ENCODE measurements at places on chromosomes 5 and 9.

GRCh38 chr5:81626524-81626923 lies 124.4 kb downstream of the SSBP2 start:
- DNase-seq, result no peak

DNA sequence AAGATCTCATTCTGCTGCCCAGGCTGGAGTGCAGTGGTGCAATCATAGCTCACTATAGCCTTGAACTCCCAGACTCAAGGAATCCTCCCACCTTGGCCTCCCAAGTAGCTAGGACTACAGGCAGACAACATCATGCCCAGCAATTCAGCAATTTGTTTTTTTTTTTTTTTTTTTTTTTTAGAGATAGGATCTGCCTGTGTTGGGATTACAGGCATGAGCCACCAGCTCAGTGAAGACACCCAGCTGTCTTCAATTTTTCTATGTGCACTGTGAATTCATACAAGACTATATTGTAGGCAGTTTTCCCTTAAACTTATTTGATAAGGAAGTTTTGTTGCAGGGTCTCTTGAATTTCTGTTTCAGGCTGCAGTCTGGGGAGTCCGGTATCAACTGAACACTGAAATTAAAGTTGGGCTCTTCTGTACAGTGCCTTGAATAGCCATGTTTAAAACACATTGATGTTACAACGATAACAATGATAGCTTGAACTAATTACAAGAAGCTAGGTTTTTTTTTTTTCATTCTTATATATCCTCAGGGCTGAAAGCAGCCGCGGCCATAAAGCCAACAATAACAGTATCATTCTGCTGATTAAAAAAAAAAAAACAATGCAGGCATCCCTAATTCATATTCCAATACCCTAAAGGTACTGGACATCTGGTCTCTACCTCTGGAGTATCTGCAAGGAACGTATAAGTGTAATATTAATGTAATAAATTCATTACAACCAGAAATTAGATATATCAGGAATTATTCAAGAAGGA lies 63.5 kb downstream of the MPDZ start:
- DNase-seq, result no peak

DNA sequence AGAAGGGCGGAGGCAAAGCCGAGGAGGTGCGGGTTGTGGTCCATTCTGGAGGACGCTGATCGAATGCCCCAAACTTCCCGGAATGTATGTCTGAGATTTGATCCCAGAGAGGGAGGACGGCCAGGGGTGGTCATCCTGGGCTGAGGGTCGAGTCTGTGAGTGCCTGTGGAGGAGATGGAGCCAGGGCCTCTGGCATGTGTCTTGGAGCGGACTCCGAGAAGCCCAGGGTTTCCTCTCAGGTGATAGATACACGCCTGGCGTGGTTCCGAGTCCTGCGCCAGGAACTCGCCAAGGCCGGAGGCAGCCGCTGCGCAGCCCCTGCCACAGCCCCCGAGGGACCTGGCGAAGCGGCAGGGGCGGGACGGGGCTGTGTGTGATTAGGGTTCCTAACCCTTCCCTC lies 363 bp downstream of the ZNF454 start:
- DNase-seq, result no peak

GRCh38 chr5:74341221-74341620 lies 299.3 kb downstream of the ENC1 start:
- no peak for DNase-seq

DNA sequence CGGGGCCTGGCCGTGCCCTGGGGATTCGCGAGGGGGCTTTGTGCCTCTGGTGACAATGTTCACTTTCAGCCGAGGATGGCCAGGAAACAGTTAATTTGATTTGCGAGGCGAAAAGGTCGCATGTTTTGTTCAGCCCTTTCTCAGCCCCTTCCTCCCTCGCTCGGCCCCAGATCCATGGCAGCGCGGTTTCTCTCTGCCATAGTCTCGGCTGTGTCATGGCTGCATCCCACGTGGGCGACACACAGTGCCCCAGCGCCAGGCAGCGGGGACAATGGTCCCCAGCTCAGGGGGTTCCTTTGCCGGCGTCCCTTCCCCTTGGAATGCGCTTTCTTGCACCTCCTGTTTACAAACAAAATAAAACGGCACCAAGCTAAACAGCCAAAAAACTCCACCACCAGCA lies 370.3 kb upstream of the IRX2 start:
- no peak for DNase-seq

GRCh38 chr5:176187276-176188062 lies 50.8 kb upstream of the SIMC1 start:
- DNase-seq, result no peak

- no peak for DNase-seq
These were observed 7.3 kb downstream of the CSF1R start for GRCh38 chr5:150078802-150079689.

GRCh38 chr5:132267931-132268768 lies 10.7 kb downstream of the PDLIM4 start:
- no peak for DNase-seq

DNA sequence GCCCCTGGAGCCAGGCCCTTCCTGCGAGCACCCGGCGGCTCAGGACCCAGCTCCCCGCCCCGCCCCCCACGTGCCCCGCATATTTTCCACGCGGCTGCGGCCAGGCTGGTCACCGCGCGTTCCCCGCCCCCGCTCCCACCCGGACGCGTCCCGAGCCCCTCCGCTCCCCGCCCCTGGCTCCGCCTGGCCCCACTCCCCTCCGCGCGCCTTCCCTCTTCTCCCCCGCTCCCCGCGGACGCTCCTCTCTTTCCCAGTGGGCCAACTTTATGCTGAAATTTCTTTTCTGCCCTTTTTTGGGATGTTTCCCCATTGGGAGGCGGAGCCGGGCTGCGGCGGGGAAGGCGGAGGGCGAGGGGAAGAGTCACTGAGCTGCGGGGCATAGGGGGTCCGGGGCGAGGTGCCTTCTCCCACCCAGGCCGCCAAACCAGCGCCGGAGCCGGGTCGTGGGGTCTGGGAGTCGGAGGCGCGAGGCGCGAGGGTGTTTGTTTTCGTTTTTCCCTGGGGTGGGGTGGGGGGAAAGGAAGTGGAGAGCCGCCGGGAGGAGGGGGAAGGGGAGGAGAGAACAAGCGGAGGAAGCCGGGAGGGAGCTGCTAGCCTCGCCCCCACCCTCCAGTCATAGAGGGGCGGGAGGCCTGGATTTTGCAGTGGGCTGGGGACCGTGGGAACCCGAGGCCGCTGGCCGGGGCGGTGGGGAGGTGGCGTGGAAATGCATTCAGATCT lies 1.0 kb upstream of the TPM2 start:
- peak; percentile 23 for DNase-seq

DNA sequence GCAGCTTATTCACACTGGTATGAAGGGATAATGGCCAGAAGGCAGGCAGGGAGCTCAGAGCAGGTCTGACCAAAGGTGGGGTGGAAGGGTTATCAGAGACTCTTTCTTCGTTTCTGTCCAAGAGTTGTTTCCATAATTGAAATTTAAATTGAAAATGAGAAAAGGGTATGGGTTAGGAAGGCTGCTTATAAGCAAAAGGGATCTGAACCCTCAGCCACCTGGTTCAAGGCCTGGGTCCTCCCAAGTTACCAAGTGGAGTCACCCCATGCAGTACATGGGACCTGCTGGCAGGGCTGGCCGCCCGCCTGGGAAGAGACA lies 17.8 kb downstream of the EEIG1 start:
- DNase-seq, result no peak

DNA sequence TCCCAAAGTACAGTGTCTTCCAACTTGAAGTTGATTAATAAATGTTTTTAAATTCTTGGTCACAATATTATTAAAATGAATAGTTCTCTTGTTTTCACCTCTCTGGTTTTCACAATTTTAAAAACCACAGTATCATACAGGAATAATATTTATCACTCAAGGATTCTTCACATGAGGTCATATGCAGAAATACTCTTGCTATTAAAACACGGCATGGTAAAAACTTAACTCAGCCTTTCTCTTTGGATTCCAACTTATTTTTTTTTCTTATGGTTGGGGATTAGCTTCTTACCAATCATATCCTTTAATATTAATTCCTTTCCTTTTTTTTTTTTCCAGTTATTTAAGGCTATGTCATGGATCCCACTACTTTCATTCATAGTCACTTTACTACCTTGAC lies 289.4 kb downstream of the ADAMTS6 start:
- no peak for DNase-seq

DNA sequence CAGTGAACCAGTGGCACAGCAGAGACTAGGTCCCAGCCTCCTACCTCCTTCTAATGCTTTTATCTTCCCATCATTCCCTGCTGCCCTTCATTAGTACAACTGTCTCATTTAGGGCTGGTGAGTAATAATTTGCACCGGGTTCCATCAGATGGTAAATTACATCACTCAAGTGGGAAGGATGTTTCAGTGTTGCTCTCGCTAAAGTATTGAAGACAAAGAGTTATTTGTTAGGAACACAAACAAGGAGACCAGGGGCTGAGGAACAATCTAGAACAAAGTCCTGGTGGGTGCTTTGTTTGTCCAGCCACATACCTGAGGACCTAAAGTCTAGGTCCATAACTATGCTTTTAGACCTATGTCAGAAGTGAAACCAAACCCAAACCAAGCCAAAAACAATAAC lies 52.4 kb downstream of the SEC61B start:
- DNase-seq, result no peak

- DNase-seq, result no peak
These were observed 27.0 kb downstream of the C5 start for GRCh38 chr9:121023064-121023463.

DNA sequence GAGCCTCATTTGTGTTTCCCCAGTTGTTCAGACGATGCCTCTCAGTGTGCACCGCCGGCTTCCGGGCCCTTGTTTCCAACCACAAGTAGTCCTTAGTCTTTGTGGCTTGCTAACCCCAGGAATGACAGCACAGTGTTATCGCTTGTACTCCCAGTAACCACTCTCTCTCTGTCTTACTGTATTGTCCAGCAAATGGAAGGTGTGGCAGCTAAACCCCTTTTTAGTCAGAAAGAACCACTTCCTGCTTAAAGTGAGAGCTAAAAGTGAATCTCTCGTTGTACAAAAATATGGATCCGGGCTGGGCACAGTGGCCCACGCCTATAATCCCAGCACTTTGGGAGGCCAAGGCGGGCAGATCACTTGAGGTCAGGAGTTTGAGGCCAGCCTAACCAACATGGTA lies 61.3 kb downstream of the ENC1 start:
- DNase-seq, result no peak

DNA sequence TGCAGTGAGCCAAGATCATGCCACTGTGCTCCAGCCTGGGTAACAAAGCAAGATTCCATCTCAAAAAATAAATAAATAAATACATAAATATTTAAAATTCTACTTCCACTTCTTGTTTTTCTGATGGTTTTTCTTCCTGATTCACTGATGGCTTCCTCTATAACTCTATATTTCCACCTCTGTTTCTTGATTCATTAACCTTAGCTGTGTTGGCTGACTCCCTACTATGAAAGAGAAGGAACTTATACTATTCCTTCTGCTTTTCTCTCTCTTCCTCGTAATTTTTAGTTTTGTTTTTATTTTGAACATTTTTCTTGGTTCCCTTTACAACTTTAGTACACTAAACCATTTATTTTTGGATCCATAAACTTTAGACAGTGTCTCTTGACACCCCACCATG lies 103.5 kb downstream of the MAMDC2 start:
- no peak for DNase-seq

GRCh38 chr5:130974021-130974683 lies 190.9 kb downstream of the HINT1 start:
- DNase-seq, result no peak

DNA sequence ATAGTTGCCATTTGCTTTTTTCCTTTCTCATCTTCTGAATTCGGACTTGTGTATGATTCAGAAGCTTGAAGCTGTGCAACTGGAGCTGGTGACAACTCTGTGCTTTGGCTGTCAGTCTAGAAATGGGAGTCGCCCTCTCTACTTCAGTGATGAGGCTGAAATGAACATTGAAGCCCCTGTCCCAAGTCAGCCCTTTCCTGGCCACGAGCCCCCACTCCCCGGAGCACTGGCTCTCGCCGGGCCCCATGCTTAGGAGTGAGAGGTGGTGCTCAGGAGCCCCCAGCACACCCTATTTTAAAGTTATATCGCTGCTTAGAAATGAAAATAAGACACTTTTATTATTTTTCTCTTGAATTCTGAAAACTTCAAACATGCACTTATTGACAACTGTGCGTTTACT lies 66.0 kb downstream of the PSMB7 start:
- DNase-seq, result no peak

- no peak for DNase-seq
These were observed 67.7 kb downstream of the MEGF10 start for GRCh38 chr5:127358284-127358683.

DNA sequence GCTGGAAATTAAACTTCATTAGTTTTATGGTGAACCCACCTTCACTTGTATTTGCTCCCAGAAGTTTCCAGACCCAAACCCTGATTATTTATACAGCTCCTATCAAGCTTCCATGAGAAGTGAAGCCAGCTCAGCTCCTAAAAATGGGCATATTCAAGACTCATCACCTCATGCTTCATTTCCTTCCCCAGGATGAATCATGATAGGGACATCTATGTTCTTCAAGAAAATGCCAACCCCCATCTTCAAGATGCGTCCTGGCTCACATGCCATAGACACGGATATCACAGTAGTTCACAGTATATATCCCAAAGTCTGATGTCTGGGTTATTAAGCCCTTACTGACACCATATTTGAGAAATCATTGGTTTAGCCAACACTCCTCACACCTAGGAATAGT lies 217.6 kb downstream of the NPR3 start:
- no peak for DNase-seq

DNA sequence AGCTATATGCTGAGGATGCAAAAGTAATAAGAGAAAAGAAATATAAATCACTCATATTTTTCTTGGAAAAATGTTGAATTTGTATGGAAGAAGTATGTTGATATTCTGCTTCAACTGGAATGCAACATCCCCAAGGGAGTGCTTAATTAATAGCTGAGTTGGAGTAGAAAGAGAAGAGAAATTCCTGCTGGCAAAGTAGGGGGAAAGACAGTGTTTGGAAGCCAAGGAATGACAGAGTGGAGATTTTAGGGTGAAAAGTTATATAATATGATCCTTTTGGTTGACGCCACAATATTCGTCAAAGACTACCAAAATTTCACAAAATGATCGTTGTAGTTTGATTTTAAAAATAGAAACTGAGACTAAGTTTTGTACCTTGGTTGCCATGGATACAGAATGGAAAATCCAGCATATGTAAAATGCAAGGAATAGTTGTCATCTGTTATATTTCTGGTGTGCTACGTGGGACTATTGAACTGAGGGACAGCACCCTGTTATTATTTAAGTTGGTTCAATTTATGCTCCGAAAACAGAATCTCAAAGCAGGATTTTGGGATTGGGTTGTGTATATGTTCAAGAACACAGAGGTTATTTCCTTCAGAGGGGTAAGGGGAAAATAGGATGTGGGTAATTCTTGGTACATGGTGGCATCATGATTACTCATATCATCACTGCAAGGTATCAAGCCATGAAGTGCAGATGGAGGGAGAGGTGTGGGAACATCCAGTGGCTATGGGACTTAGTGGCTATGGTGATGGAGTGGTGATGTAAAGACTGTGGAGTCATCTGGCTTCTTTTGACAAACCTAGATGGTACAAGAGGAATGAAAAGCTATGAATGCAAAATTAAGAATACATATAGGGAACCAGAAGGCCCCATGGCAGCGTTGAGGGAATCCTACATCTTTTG lies 61.0 kb downstream of the SUB1 start:
- DNase-seq, result no peak

Data from progenitor cell of endocrine pancreas (in vitro differentiated cells).